ENCODE measurements at places on chromosomes 1 and 21. TPM values are rescaled to one million over a fixed set of nuclear protein-coding genes. Genes with fewer than 3 reads are reported as not detected.

The DNASE2B gene
- not detected for total RNA-seq

The RRAGC gene
- total RNA-seq: 31.5 TPM

The GJA4 gene
- total RNA-seq: not detected

The NOTCH2NLA gene
- 31.6 TPM for total RNA-seq

The IL10 gene
- not detected for total RNA-seq

The TAS1R3 gene
- total RNA-seq: 0.15 TPM

The ATP1B1 gene
- total RNA-seq: 196 TPM

The SPATA17 gene
- 3.0 TPM for total RNA-seq

The RAB7B gene
- total RNA-seq: 0.56 TPM

The DYRK3 gene
- 11.1 TPM for total RNA-seq

The SPRR3 gene
- total RNA-seq: not detected

The IL12RB2 gene
- 0.14 TPM for total RNA-seq

The PLA2G2C gene
- total RNA-seq: not detected

The C1orf115 gene
- 4.5 TPM for total RNA-seq

The GRIK1 gene
- total RNA-seq: not detected

The IL24 gene
- 0.50 TPM for total RNA-seq

The SORT1 gene
- total RNA-seq: 5.1 TPM

The HES5 gene
- total RNA-seq: not detected

The CSF3R gene
- not detected for total RNA-seq

The PDE4B gene
- total RNA-seq: 5.0 TPM
